ENCODE measurements at places on chromosomes 16 and 17.

- DNase-seq: no peak
These were observed 22.9 kb upstream of the C16orf87 start for GRCh38 chr16:46853713-46854443.

GRCh38 chr17:82029391-82029790 lies 2.1 kb upstream of the RAC3 start:
- DNase-seq: no peak

GRCh38 chr17:22503322-22503899 lies 811.1 kb downstream of the KCNJ18 start:
- no peak for DNase-seq

DNA sequence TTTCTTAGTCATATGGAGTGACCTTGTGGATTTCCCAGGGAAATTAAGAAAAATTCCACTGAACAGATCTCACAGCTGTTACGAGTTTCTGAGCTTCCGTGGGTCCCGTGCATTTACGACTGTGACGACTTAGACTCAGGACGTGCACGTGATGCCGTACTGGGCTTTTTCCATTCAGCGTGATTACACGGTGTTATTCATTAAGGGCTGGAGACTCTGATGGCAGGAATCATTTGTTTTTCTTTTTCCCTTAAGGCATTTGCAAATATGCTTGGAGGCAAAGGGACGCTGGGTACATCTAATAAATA lies 57.2 kb downstream of the TBC1D16 start:
- DNase-seq: no peak

DNA sequence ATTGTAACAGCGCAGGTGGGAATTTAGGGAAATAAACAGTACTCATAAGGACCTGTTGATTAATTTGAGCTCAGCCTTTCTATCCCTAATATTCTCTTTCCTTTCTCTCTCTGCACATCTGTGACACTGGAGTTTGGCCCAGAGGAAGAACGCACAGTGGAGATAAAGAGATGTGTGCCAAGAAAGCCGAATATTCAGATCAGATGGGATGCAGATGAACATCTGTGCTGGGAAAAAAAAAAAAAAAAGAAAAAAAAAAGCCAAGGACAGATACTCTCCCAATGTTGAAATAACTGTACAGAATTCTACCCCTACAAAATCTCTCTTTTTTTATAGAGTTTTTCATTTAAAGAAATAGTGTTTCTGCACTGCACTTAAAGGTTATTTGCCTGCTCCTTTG lies 485.4 kb downstream of the KCNJ2 start:
- no peak for DNase-seq

GRCh38 chr17:2856727-2857126 lies 60.5 kb downstream of the RAP1GAP2 start:
- no peak for DNase-seq

DNA sequence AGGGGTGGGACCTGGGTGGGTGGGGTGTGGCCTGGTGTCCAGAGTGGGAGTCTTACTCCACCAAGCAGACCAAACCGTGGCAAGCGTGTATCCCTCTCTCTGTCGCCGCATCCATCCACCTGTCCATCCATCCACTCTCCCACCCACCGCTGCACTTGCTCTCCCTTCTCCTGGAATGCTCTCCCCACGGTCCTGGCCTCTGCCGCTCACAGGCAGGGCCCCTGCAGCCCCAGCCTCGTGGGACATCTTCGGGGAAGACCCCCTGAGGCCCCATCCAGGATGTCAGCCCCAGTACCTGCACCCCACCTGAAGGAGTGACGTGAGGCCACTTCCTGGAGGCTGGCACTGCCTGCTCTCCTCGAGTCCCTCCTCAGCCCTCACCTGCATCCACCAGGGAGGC lies 189.5 kb upstream of the GSE1 start:
- DNase-seq: no peak

DNA sequence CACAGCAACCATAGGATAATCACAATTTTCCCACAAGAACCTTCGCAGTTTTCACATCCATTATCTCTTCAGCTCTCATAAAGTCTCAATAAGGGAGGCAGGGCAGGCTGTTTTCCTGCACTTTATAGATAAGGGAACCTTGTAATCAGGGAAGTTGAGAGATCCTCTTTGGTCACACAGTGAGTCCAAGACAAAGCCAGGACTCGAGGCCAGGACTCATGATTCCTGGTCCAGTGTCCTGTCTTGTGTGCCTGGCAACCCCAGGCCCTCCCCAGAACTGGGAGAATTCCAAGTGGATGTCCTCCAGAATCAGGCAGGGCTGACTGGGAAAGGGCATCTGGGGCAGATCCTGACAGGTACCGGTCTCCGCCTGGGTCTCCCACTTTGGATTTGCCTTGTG lies 23.1 kb upstream of the PHF12 start:
- DNase-seq: no peak

DNA sequence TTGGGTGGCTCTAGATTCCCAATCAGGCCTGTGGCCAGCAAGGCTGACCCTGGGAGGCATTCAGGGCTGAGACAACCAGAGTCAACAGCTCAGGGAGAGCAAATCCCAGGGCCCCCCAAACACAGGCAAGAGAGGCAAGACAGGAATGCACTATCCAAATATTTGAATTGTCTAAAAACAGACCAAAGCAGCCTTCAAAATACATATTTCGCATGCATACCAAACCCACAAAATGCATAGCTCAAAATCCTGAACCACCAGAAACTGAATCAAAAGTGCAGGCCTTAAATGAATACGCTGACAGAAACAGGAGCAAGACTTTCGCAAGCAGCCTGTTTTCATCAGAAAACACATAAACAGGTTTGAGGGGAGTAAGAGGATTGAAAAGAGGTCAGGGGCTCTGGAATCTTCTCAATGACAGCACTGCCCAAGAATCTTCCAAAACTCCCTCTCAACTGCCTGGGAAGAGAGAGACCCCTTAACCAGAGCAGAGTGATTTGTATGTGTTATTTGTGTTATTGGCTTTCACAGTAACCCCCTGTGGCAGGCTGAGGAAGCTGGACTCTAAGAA lies 213.6 kb upstream of the CDH5 start:
- peak; percentile 47 for DNase-seq

- no peak for DNase-seq
These were observed 100.9 kb upstream of the GSE1 start for GRCh38 chr16:85511938-85512807.

DNA sequence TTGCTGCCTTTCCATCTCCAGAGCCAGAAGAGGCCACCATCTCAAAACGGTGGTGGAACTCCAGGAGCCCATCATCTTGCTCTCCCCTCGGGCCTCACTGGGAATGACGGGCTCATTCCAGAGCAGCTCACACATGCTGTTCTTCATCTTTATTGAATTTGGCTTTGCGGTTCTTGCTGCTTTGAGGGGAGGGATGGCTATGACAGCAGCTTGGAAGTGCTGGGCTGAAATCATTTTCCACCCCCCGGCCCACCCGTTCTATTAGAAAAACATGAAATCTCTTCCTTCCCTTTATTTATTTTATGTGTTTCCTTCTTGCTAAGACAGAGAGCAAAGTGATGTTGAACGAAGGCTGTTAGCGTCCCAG lies 149.8 kb upstream of the RPL38 start:
- DNase-seq: no peak

GRCh38 chr16:67294938-67295361 lies 15.6 kb downstream of the PLEKHG4 start:
- DNase-seq: no peak

GRCh38 chr16:10370096-10370726 lies 15.7 kb upstream of the ATF7IP2 start:
- DNase-seq: no peak

GRCh38 chr16:22284637-22285036 lies 12.6 kb upstream of the POLR3E start:
- DNase-seq: no peak

DNA sequence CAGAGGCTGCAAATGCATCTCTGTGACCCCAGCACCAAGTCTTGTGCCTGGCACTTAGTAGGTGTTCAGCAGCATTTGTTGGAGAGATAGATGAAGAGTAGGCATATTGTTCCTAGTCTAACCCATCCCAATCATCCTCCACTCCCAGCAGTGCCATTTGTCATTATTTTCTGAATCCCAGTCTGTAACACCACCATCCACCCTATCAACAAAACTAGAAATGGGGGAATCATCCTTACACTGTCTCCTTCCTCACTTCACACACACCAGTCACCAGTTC lies 95.9 kb upstream of the TBX2 start:
- DNase-seq: no peak

DNA sequence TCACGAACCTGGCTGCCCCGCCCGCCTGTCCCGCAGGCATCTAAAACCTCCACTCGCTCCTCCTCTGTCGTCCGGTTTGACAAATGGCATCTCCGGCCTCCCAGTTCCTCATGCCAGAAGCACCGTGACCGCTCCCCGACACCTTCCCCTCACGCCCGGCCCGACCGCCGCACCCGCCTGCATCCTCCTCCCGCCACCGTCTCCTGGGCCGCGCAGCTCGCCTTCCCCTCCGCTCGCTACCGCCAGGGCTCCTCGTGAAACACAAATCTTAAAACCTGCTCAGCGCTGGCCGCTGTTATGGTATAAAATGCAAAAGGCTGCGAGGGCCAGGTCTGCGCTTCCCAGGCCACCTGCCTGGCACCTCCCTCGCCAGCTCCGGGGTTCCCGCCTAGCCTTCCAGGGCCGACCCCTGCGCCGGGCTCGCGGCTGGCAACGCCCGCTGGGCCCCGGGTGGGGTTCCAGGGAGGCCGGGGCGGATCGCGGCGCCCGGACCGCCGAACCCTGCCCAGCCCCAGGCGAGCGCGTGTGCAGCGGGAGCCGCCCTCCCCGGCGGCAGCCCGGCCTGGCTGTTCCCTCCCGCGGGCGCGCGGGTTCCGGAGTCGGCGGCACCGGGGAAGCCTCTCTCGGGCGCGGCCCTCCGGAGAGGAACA lies 488 bp downstream of the SPSB3 start:
- DNase-seq: no peak

DNA sequence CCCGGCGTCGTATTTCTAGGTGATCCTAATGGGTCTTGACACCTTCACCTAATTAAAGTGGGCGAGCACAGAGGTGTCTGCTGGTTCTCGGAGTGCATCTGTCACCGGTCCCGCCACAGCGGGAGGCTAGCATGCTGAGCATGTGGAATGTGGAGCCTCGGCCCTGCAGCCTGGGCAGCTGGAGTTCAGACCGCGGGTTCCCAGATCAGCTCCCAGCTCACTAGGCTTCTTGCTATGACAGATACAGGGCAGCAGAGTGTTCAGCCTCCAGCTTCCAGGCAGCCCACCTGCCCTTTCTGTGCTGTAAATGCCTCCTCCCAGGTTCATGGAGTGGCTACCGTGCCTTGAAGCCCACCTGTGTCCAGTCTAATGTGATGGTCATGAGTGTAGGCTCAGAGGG lies 166.7 kb downstream of the CPPED1 start:
- no peak for DNase-seq

DNA sequence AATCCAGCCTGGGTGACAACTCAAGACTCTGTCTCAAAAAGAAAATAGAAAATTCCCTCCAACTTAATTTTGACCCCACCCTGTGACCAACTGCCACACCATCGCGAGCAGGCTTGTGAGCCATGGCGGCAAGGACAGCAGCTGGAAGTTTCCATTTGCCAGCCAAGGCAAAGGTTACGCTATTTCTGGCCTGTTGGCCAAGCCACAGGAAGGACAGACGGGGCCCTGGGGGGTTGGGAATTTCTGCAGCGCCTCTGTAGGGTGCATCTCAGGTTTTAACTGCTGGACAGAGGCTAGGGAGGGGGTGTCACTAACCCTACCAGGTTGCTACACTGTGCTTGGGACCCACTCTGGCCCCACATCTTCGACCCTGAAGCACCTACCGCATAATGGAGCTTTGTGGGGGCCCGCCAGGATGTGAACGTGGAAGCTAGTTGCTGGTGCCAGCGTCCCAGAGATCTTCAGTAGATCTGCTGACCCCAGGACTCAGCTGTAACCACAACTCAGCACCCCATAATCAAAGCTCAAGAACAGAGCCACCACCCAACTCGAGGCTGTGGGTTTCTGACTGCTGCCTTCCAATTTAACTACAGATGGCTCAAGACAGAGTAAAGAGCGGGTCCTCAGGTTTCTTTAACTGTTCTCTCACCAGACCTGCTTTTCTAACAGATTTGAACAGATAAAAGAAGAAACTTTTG lies 10.9 kb downstream of the KIFC3 start:
- no peak for DNase-seq

DNA sequence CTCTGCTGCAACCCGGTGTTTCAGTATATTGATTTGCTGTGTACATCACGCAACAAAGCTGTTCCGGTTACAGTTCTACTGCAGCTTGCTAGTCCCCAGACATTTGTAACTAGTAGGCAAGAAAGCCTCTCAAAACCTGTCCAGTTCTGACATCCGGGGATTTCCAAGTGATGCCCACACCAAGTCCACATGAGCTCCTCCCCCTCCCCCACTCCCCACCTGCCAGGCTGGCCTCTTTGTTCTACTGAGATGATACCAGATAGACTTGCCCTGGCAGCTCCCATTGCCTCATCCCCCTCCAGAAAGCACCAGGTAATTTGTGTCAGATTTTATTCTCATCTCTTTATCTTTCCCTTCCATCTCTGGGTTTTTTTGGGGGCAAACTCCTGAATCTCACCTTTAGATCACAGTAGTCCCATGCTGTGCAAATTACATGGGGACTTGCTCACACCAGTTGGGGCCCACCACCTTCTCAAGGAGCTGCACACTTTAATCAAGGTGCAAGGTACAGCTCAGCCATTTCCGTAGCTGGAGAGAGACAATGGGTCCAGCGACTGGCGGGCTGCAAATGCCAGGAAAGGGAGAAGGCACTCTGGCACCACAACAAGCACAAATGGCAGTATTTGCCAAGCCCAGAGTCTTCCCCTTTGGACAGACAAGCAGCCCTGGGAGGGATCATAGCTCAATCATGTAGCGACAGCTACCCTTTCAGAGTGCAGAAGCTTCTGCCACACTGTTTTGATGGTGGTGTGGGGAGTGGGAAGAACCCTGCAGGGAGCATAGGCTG lies 183.1 kb downstream of the CYLD start:
- no peak for DNase-seq

DNA sequence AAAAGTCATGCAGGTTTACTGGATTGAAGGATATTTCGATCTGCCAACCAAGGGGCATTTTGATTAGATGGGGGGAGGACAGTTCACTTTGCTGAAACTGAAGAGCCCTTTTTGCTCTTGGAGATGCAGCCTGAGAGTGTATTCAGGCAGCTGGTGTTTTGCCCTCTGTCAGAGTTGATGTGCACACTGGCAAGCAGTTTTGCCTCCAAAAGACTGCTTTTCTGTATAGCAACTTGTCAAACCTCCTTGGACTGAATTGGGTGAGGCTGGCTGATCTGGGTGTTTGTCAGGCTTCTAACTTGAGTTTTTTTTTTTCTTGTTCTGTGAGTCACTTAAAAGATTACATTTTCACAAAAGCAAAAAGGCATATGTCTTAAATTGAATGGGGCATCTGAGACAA lies 22.6 kb upstream of the ANKFN1 start:
- no peak for DNase-seq

DNA sequence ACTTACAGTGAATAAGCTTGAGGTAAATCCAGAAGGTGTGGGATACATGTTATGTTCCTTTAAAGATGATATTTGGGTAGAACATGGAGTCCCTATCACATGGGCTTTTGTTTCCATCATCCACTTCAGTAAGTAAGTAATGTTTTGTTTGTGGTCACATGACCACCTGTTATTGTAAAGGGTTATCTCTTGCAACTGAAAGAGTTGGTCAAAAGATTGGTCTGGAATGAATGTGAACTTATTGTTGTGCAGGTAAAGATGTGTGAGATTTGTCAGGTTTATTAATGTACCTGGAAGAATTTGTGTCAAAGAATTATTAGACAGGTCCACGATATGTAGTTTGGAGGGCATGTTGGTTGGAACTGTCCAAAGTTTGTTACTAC lies 1.6 kb downstream of the OMG start:
- no peak for DNase-seq
